ENCODE measurements at places on chromosomes 1 and 21. TPM values are rescaled to one million over a fixed set of nuclear protein-coding genes. Genes with fewer than 3 reads are reported as not detected.

GRCh38 chr21:26842974-26843932, 2.0 kb downstream of the ADAMTS1 start:
- DNase-seq, result peak; percentile 68
- H3K4me3 ChIP-seq, result peak overlapping the region; percentile 96
- H3K36me3 ChIP-seq, result peaks cover 22% of the 10 kb centered on the region
- H3K27ac ChIP-seq, result peak overlapping the region; percentile 99
- H3K4me1 ChIP-seq, result peaks cover 59% of the 10 kb centered on the region
- H3K27me3 ChIP-seq, result peaks cover 6% of the 10 kb centered on the region

- DNase-seq, result peak; percentile 56
- H3K27me3 ChIP-seq, result peaks cover 92% of the 10 kb centered on the region
- peak overlapping the region; percentile 83 for H3K4me3 ChIP-seq
- H3K36me3 ChIP-seq, result no peaks in the 10 kb centered on the region
These were observed 19.7 kb upstream of the LMX1A start for GRCh38 chr1:165376041-165376810.

- DNase-seq, result no peak
- H3K27ac ChIP-seq, result peak overlapping the region; percentile 45
- no peaks in the 10 kb centered on the region for H3K27me3 ChIP-seq
- H3K4me1 ChIP-seq, result peaks cover 53% of the 10 kb centered on the region
- H3K36me3 ChIP-seq, result no peaks in the 10 kb centered on the region
- no peak overlapping the region for H3K4me3 ChIP-seq
These were observed 5.5 kb upstream of the LAPTM5 start for GRCh38 chr1:30762930-30763650.

Gene RAD54L
- total RNA-seq, result 55.8 TPM

All from neural crest cell (in vitro differentiated cells).